ENCODE measurements at places on chromosomes 3 and 15. TPM values are rescaled to one million over a fixed set of nuclear protein-coding genes. Genes with fewer than 3 reads are reported as not detected.

- DNase-seq, result no peak
These were observed 116.0 kb upstream of the CBLB start for GRCh38 chr3:105984837-105985236.

DNA sequence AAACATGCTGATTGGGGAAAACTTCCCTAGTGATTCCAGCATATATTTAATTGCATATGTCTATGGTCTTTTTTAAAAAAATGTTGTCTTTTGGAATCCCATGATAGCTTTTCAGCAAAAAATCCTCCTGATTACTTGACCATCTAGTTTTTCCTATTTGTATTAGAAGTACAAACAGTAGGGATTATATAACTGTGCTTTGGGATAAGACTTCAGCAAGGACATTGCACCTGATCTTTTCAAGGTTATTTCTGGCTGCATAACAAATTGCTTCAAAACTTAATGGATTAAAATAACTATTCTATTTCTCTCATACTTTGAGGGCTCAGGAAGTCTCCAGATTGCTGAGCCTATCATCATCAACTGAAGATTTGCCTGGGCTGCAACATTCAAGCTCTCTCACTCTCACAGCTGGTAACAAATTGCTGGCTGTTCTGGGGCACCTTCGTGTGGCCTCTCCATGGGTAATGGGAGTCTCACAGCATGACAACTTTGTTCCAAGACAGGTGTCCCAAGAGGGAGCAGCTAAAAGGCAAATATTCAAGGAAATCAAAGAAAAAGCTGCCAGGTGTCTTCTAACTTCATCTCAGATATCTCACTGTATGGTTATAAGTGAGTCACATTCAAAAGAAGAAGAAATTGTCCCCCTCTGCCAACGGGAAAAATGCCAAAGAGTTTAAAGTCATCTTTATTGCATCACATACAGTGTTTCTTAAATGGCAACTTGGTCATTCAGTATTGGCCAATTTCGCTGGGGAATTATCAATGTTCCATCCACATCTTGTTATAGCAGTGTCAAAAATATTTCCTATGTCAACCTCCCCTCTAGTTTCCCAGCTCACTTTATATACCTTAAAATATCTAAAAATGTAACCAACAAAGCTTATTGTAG lies 644.5 kb upstream of the GRM7 start:
- no peak for DNase-seq

GRCh38 chr15:53453253-53454105 lies 306.0 kb downstream of the WDR72 start:
- DNase-seq, result no peak

The SPINK8 gene
- total RNA-seq, result not detected

The OR5K2 gene
- not detected for total RNA-seq
